ENCODE measurements at places on chromosomes 6 and 20.

GRCh38 chr20:63086421-63087235 lies 79.9 kb upstream of the BHLHE23 start:
- no peak for DNase-seq

- DNase-seq, result no peak
These were observed 18.6 kb downstream of the TTPAL start for GRCh38 chr20:44494266-44494665.

- DNase-seq, result no peak
These were observed 4.5 kb downstream of the PDE10A start for GRCh38 chr6:165658395-165659058.

DNA sequence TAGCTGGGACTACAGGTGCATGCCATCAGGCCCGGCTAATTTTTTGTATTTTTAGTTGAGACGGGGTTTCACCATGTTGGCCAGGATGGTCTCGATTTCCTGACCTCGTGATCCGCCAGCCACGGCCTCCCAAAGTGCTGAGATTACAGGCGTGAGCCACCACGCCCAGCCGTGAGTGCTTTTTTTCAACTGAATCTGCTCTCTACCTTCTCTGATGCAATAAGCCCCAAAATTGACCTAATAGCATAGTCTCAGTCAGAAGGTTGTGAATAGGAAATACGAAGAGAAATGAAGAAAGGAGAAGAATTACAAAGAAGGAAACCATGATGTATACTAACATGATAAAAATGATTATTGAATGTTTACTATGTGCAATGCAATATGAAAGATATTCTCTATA lies 33.2 kb downstream of the BEND6 start:
- no peak for DNase-seq

- DNase-seq, result no peak
These were observed 456.5 kb downstream of the EPHA7 start for GRCh38 chr6:92962846-92963245.

GRCh38 chr20:46306743-46307138 lies 1.6 kb downstream of the CDH22 start:
- no peak for DNase-seq

DNA sequence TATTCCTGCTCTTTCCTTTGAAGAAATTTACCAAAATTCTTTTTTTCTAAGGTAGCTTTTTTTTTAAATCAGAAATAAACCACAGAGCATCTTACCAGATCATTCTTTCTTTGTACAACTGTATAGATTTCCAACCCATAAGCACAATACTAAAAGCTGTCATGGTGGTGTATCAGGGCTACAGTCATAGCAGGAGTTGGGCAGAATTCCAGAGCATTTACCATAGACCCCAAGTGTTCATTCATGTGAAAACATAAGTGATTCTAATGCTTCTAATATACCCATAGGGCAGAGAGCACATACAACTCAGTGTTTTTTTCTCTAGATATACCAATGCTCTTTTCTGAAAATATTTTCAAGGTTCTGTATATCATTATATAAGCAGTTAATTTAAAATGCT lies 392.5 kb downstream of the FRK start:
- DNase-seq, result no peak

DNA sequence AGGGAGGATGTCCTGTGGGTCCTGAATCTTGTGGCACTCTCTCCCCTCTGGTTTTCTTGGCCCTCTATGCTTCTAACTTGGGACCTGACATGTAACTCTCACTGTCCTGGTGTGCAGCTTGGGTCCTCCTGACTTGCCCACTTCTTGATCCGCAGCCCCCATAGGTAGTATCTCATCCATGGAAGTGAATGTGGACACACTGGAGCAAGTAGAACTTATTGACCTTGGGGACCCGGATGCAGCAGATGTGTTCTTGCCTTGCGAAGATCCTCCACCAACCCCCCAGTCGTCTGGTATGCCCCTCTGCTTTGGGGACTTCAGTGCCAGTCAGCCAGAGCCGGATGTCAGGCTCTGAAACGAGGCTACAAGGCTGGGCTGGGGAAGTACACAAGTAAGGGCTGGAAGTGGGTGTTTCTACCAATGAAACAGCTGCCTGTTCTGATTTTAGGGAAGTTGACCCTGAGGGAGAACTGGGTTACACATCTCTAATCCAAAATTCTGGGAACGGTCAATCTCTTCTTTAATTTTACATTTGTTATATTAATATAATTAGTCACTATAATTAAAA lies 641 bp downstream of the DBNDD2 start:
- DNase-seq, result no peak

DNA sequence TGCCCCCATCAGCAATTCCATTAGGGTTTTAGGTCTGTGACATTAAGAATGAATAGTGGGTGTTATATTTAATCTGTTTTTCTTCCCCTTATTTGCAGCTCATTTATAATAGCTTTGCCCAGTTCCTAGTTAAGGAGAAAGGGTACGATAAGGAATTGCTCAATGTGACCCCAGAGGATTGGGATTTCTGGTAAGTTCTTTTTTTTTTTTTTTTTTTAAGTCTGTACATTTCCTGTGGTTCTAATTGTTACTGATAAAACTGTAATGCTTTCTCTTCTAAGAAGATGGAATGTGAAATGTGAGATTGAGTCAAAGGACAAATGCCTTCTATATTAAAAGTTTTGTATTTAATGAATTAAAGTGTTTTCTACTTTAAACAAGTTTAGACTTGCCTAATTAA lies 5.5 kb downstream of the NT5DC1 start:
- DNase-seq, result no peak

DNA sequence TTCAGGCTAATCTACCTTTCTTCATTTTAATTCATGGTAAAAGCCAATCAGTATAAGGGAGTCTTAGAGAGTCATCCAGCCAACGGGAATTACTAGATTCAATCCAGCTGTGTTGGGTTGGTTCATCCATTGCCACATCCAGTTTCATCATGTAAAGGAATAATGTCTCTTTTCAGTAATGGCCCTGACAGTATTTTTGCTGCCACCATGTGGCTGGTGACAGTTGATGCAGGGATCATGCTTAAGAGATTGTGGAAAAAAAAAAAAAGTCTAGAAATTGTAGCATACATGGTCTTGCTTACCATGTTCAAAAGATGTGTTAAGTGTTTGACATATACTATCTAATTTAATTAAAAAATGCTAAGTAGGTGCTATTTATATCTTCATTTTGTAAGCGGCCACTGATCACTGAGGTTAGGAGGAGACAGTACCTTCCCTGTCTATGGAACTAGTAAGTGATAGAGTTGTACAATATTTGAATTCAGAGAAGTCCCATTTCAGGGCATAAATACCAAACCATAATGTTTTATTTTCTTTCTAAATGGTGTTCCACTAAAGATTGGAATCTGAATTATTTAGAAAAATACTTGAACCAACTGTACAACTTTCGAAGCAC lies 135.9 kb downstream of the KHDRBS2 start:
- DNase-seq, result no peak
